Stimulated activated CD4-positive, alpha-beta T cell treated with anti-CD3 and anti-CD28 coated beads, Interleukin-4, amount 100 ng/mL, for 24 hours (primary cell): ENCODE measurements at places on chromosomes 2 and 18.

DNA sequence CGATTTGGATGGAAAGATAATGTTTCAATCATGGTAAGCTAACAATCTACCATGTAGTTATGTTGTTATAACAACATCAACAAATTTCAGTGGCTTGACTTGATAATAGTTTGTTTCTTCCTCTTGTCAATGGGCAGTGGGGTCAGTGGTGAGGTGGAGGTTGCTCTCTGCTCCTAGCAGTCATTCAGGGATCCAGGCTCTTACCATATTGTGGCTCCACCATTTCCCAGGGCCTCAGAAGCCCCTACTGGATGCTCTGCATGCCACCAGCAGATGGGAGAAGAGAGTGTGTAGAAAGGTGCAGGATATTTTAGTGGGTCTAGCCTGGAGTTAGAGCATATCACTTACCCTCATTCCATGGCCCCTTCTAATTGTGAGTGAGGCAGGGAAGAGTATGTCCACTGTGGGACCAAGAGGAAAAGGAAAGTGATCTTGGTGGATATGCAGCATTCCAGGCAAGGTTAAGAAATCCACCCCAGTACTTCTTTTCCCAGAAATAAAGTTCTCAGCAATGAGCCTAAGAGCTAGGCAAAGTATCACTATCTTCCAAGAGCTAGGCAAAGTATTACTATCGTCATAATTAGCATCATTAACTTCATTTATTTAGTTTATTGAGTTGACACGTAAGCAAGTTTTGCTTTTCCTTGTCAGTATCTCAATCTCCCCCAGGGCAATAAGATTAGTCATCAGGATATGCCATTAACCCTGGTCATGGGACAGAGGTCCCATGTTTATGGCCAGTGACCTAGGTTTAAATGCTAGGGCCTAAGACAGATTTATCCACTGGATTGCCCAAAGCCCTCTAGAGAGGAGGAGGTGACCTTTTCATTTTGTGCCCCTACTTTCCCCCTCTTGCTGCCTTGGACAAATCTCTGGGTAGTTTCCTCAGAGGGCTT, 4.2 kb upstream of the IWS1 start:
- no peak for DNase-seq

DNA sequence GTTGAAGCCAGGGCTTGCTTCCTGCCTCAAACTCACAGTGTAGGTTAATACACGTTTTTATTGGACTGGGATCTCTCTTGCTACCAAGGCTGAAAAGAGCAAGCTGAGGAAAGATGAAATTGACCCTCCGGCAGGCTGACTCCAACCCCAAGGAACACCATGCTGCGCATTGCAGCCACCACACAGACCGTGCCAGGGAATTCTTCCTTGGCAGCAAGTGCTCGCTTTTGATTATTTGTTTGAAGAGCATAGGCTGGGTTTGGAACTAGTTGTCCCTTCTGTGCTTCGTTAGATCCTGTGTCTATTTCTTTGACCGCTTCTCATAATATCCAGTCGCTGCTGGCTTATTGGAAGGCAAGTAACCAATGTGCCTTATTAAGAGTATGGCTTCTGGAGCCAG, 34.4 kb upstream of the DARS1 start:
- DNase-seq = no peak

- DNase-seq = peak; percentile 30
These were observed 23.0 kb downstream of the SMYD1 start for GRCh38 chr2:88090446-88091283.

DNA sequence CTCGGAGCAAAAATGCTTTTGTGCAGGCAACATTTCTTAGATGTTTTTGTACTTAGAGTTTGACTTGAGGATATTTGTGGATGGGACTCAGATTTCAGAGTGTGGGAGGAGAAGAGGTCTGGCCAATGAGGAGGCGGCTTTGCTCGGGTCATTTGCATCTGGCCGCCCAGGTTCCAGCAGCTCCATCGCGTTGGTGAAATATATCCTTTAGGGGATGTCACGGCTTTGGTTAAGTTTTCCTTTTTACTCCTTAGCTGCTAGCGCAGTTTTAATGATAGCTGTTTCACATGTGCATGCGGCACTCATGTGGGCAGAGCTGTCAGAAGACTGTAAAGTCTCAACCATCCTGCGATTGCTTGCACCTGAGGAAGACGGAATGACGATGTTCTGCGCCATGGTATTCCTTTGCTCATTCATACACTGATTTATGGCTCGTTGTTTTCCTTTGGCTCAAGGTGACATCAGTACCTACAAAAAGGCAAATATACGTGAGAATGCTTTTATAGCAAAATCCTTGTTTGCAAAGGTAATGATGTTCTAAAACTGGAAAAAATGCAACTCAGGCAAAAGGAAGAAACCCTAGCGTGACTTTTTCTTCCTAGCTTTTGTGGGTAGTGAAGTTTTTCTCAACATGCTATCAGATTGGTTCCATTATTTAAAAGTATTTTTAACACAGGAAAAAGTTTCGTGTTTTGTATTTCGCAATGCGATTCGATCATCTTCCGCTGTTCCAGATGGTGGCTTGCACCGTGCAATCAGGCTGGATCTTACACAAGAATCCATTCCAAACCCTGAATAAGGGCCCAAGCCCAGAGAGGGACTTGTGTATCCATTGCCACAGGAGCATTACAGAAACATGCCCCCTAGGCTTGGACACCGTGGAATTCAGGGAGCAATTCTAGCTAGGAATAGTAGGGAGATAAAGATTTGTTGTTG, 70.5 kb upstream of the ZNF516 start:
- DNase-seq = no peak

GRCh38 chr2:138059487-138060300, 95.4 kb downstream of the HNMT start:
- no peak for DNase-seq
